Stimulated activated CD8-positive, alpha-beta memory T cell treated with anti-CD3 and anti-CD28 coated beads, Interleukin-2, amount 100 ng/mL, for 1 hour (primary cell): ENCODE measurements at places on chromosomes 11 and 22.

DNA sequence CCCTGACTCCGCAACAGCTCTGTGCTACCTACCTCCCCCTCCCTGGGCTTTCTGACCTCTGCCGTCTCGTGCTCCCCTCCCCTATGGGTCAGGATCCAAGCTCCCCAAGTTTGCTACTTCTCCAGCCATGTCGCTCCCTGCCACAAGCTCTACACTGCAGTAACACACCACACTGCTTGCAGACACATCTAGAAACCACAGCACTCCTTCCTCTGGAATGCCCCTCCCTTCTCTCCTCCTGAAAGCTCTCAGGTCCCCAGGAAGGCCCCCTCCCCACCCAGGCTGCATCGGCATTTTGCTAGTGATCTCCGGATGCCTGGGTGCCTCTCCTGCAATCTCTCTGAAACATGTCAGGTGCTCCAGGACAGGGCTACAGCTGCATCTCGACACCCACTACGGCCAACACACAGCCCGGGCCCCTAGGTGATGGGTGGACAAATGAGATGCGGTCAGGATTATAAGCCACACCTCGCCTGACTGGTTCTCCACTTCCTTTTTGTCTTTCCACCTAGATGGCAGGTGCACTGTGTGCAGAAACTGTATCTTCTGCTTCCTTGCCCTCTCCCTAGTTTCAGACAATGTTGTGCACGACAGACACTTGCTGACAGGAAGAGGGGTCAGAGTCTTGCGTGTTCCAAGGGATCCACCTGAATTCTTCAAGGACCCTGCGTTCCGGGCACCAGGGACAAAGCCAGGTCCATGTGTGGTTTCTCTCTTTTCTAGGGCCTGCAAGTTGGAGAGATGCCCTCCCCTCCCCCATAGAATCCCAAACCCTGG, 22.9 kb downstream of the RPUSD4 start:
- no peak for DNase-seq

DNA sequence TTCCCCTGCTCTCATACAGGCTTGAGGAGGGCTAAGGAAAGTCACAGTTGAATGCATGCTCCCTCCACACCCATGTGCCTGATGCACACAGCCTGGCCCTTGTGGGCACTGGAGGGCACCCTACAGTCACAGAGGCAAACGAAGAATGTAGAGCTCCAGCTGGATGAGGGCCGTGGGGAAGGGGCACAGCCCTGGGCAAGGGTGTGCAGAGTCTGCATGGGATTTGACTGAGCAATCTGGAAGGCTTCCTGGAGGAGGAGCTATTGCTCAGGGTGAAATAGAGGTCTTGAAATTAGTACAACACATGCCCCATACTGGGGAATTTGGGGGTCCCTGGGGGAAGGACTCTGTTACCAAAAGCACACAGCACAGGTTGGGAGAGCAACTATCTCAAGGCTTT, 64.0 kb downstream of the KCNQ1 start:
- no peak for DNase-seq

DNA sequence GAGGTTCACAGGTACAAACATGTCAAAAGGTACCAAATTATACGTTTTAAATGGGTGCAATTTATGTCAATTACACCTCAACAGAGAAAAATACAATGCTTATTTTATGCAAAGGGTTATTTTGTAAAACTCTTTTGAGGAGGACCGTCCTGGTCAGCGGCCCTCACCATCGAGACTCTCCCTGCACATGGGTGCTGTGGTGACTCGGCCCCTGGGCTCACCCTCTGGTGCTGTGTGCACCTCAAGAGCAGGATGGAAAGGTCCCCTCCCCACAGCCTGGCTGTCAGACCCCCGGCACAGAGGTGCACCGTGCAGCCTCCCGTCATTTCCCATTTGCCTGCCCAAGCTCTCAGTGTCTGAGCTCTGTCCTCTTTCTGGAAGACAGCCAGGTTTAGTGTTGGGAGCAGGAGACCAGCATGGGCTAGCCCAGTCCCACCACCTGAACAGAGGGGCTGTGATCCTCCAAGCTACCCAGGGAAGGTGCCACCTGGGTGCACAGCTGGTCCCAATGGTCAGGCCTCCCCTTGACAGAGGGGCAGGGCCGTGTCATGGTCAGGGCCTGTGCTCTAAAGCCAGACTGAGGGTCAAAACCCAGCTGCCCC, 41.8 kb upstream of the PRODH start:
- no peak for DNase-seq

DNA sequence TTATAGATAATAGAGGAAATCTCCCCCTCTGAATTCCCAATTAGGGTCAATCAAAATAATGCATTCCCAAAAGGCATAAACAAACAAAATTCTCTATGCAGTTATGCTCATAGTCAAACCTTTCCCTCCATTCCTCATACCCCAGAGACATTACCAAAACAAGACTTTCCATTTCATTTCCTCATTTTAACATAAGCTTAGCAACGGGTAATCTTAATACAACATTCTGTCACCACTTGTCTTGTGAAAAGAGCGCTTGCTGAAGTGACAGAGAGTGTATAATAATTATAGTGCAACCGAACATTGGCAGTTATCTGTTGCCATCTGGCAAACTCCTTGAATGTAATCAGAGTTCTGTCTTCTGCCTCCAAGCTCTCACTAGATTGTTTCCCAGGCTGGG, 1.2 kb upstream of the SLN start:
- no peak for DNase-seq

DNA sequence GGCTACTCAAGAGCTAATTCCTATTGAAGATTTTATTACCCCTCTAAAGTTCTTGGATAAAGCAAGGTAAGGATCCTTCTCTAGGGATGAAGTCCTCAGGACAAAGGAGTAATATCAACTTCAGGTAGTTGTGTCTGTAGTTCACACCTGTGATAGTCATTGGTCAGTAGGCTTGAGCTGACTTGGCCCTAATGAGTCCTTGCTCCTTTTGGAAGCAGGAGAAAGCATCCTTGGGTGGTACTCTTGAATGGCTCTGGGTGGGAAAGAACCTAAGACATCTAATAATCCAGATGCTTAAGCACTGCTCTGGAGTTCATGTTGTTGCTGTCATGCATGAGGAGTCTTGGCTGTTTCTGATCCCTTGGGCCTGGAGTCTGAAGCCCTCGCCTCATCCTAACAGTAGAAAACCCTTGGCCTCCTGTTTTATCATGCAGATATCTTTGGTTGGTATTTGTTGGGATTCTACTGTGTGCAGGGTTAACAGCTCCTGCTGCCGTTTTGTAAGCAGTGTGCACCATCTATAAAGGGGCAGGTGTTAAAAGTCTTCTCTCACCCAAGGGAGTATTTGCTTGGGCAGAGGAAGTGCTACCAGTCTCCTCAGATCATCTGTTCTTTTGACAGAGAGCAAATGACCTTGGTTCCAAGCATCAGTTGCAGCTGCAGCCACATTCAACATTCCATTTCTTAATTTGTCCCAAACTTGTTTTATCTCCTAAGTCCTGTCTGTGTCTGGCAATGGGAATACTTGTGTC, 2.7 kb downstream of the MRPL40 start:
- DNase-seq = no peak

DNA sequence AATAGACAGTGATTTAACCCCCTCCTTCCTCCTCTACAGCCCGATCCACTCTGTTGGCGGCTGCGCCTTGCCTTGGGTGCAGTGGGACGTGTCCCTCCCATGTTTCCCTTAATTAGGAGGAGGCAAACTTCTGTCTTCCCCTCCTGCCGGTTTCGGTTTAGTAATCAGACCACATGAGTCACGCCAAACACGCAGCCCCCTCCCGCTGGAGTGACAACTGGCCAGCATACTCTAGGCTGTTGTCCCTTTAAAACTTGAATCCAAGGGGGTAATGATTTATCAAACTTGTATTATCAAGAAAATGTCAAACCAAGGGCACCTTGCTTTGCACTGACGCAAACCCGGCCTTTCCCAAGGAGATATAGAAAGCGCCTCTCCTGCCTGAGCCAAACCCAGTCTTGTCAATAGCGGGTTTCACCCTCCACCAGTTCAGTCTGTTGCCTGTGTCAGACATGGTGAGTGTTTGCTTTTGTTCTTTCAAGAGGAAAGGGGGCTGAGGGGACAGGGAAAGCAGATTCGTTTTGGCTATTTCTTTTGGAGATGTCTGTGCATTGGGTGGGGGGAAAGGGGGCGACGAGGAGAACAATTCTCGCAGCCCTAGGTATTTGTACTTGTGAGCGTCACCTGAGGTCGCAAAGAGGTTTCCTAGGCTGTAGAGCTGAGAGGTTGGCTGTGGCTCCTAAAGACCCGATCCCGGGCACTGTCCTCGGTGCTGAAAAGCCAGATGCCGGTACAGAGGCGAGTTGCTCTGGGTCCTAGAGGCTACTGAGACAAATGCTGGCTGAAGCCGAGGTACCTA, at the start of gene SLC6A5:
Gene SLC6A5, plus strand, starts transcription at position 388 of the 799 bp plus-strand sequence. Its CDS starts 65 bp downstream, at position 453.
- DNase-seq = no peak

DNA sequence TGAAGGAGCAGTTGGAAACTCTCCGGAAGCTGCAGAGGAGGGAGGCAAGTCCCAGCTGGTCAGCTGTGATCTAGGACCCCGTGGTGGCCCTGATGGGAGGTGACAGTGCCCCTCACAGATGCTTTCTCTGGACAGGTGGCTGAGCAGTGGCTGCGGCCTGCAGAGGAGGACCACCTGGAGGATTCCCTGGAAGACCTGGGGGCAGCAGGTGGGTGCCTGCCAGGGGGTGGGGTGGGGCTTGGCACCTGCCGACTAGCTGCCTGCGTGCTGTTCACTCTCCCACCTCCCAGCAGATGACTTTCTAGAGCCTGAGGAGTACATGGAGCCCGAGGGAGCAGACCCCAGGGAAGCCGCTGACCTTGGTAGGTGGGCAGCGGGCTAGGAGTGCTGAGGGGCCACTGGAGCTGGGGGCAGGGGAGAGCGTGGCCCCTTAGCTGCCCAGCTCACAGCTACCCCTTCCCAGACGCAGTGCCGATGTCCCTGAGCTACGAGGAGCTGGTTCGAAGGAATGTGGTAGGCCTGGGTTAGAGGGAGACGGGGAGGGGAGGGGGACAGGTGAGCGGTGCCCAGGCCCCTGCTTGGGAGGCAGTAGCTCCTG, 3.1 kb downstream of the SCO2 start:
- DNase-seq = no peak

- DNase-seq = no peak
Observed at GRCh38 chr11:47083913-47084312, 92.8 kb downstream of the ARFGAP2 start.

DNA sequence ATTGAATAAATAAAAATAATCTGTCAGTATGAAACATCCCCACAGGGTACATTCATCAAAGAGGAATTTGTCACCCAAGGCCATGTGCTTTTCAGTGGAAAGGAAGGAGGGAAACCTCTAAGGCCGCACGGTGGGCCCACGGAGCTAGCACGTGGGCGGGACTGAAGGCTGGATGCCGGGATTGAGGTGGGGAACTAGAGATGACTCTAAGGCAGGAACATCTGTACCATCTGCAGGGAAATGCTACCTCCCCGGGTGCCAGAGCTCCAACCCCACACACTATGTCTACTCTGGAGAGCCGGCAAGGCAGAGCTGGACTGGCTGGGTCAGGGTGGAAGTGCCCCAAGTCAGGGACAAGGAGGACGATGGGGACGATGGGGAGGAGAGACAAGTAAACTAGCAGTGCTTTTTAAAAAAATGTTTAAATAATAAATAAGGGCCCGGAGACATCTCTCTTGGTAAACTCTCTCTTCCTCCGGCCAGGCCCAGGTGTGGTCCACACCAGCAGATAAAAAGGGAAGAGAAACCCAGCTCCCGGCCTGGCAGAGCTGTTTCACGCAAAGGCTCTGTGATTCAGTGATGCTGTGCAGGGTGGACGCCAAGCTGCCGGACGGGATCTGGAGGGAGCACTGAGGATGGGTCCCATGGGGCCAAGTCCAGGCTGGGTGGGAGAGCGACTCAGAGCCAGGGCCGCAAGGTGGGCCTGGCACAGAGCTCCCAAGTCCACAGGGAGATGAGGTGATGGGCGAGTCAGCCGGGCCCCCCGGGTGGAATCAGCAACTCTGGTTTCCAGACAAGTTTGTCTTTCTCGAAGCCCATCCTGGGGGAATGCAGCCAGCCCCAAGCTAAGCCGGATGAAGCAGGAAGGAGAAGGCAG, 5.8 kb downstream of the LIF start:
- no peak for DNase-seq

DNA sequence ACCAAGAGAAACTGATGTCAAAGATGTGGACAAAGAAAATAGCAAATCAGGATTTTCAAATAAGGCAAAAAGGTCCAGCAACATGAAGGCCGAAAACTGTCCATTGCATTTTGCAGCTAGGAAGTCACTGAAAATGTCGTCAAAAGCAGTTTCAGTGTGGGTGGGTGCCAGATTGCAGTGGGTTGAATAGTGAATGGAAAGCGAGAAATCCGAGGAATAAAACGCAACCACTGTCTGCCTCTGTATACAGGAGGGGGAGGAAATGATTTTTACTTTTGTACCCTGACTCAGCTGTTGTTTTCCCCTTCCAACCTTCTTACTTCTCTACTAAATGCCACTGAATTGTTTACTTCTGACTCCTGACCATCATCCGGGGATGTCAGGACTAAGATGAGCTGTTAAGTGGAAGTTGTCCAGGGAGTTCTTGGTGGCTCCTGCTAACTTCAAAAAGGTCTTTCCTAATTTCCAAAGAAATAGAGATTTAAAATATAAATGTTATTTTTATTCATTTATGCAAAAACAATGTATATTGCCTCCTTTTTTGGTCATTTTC, 64.9 kb upstream of the BIRC3 start:
- no peak for DNase-seq

GRCh38 chr11:35367491-35367890, 51.9 kb downstream of the SLC1A2 start:
- DNase-seq = no peak

DNA sequence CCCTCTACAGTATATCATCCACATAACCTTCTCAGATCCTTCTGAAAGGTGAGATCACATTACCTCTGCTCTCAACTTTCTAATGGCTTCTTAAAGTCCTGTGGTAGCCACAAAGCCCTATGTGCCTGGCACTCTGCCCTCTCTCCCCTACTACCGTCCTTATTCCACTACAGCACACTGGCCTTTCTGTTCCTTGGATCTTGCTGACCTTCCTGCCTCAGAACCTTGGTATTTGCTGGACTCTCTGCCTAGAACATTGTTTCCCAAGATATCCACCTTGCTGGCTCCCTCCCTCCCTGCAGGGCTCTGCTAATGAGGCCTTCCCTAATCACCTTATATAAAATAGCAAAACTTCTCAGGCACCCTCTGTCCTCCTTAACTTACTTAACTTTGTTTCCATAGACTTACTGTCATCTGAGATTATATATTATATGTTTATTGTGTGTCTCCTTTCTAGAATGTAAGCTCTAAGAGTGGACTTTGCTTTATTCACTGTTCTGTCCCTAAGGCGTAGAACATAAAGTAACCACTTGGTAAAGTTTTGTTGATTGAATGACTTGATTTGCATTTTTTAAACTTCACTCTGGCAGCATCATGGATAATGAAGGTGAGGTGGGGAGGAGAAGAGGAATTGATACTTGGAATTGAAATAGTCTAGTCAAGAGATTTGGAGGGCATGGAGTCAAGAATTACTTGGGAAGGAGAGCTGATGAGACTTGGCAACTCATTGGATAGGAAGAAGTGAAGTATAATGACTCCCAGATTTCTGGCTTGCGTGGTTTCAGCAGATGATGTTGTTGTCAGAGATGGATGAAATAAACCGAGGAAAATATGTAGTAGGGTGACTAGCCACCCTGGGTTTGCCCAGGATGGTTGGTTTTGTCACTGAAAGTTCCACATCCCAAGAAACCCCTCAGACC, 10.5 kb downstream of the POLD3 start:
- no peak for DNase-seq
